ENCODE measurements at places on chromosomes 1 and 21.

- DNase-seq: no peak
Observed at GRCh38 chr1:59915516-59915915, 11.1 kb downstream of the CYP2J2 start.

- DNase-seq: no peak
Observed at GRCh38 chr1:23370709-23371584, 1.3 kb upstream of the ZNF436 start.

GRCh38 chr1:209661071-209661470, 8.8 kb upstream of the LAMB3 start:
- no peak for DNase-seq

DNA sequence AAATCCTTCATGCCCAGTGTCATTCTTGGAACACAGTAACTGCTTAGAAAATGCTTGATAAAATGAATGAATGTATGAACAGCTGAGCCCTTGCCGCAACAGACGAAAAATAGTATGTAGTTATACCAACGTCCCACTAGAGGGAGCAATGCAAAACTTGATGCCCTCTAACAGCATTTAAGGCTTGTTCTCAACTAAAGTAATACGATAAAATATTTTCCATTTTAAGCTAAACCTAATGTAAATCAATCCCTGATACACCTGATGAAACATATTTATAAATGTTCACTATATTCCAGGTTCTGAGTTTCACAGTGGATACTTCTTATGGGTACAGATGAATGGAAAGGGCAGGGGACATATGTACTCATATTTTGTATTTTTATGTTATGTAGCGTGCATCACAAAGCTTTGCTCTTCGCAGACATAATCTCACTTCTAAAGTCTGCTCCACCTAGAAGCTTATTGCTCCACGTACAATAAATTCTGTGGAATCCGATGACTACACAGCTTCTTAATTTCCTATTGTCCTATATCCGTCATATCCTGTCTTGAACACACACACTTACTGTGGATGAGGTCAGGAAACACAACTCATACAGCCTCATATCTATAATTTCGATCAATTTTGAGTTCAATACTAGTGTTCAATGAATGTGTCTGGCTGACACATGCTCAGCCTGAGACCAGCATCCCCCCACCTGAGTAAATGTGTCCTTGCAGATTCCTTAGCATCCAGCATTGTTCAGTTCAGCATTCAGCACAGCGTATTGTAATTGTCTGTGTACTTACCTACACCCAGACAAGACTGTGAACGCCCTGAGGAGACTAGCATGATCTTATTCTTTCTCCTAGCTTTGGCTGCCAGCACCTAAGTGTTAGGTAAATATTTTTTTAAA, 4.4 kb upstream of the UTP25 start:
- DNase-seq: no peak

- no peak for DNase-seq
Observed at GRCh38 chr21:35467566-35467965, 418.5 kb upstream of the RUNX1 start.

DNA sequence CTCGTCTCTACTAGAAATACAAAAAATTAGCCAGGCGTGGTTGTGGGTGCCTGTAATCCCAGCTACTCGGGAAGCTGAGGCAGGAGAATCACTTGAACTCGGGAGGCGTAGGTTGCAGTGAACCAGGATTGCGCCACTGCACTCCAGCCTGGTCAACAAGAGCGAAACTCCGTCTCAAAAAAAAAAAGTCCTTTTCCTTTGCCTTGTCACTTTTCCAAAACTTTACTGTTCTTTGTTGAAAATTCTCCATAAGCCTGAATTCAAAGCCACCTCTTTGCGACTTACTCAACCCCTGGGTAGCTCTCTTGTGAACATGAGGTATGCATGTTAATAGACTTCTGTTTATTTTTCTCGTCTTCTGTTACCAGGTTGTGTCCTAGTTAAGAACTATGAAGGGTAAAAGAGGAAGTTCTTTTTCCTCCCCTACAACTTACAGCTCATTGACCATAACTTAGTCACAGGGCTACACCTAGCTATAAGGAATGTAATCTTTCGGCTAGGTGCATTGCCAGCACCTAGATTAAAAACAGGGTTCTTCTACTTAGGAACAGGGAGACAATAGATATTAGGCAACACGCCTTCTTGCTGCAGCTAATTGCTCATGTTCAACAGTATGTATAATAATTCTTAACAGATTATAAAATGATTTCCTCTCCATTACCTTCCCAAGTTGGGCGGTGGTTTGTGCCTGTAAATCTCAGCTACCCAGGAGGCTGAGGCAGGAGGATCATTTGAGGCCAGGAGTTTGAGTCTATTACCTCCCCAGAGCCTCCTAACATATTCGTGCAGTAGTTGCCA, 40.9 kb downstream of the PTAFR start:
- DNase-seq: no peak
